ENCODE measurements at places on chromosomes 3 and 15.

DNA sequence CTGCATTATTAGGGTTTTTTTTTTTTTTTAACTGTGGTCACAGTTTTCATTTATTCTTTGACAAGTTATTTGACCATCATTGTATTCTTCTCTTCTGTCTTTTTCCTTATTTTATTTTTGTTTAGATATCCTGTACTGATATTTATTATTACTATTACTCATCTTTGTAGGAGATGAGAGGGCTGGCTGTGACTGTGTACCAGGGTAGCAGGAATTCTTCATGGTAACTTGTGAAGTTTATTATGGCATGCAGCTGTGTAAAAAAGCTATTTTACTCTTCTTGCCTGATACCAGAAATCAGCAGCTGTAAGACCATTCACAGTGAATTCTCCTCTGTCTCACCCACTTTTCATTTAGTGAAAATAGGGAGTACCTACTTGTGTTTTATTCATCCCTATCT is 44.5 kb downstream of the ATP6V1A start:
- no peak for DNase-seq

DNA sequence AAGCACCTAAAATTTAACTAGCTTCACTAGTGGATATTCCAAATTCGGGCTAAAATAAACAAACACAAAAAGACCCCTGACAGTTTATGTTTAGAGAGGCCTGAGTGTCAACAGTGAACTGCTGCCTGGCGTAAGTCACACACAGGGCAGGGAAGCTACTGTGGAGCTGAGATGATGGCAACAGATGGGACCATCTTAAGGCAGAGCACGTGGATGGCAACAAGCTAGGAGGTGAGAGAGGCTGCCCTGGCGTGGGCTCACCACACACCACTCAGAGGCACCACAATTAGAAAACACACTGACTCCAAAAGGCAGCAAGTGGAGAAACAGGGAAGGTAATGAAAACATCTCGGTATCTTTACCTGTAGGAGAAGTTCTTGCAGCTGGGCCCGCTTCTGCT is 93.3 kb downstream of the ATP1B3 start:
- no peak for DNase-seq

- DNase-seq = no peak
Measured at GRCh38 chr3:184636741-184637316, 75.0 kb downstream of the MAGEF1 start.

- no peak for DNase-seq
Measured at GRCh38 chr3:121175083-121175482, 267.1 kb downstream of the STXBP5L start.

- DNase-seq = no peak
Measured at GRCh38 chr15:39488516-39488915, 92.4 kb upstream of the THBS1 start.
